ENCODE measurements at places on chromosomes 6 and 20. TPM values are rescaled to one million over a fixed set of nuclear protein-coding genes. Genes with fewer than 3 reads are reported as not detected.
A peak's percentile ranks its signal among the peaks of the same experiment; 100 is the strongest.

Gene WTAP
- total RNA-seq, result 159 TPM

DNA sequence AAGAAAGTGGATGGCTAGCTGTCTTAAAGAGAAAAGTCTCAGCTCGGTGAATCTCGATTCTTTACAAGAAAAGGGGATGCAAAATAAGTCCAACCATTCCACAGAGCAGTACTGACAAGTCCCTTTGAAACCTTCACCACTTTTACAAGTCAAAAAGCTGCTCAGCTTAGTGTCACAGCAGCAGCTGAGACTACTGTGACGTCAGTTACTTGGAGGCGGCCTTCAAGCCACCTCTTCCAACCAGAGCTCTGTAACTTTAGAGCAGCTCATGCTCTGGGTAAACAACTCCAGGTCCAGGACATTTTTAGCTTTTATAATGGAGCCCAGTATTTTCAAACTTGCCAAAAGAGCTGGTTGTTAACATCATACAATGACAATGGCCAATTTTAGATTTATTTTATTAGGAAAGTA, at the start of gene KIAA0408:
Gene KIAA0408 (minus strand): TSS at position 159 of the 411 bp plus-strand sequence. CDS start 5,408 bp downstream, outside the sequence.
- peak; percentile 87 for DNase-seq

DNA sequence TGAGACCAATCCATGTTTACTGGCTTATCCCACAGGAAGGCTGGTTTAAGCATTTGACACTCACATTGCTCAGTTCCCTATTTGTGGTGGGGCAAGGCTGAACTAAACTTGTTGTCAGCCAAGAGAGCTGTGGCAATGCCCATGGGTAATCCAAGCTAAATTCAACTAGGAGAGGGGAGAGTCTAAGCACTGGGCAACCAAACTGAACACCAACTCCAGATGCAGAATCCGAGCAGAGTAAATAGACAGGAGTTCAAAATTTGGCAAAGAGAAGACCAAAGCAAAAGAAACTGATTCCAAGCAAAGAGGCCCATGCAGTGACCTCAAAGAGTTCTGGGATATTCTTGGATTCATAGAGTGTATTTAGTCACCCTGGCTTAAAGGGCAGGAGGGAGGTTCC, 106.5 kb upstream of the NT5E start:
- no peak for DNase-seq

- DNase-seq, result no peak
Measured at GRCh38 chr6:157461000-157461915, 80.3 kb downstream of the ZDHHC14 start.

Gene KCNK5
- not detected for total RNA-seq

Data from fibroblast of villous mesenchyme (primary cell).